Mammary epithelial cell (primary cell): ENCODE measurements at places on chromosomes 1 and 21.

DNA sequence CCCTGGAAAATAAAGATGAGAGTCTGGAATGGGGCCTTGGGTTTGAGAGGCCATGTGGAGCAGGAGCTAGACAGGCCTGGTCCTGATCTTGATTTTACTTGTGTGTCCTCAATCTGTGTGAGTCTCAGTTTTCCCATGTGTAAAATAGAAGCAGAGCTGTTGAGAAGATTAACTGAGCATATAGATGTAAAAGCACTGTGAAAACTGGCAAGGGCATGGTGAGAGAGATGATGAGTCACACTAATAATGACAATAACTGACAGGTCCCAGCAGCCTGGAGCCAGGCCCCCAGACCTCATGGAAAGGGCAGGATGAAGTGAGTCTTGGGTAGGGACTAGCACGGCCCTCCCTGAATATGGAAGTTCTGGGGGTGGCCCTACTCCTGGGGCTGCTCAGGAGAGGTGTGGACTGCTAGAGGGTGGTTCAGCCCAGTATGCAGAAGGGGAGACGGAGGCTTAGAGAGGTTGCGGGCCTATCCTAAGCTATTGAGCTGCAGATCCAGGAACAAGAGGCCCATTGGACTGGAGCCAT lies 2.8 kb upstream of the AHDC1 start:
- peak; percentile 23 for DNase-seq

DNA sequence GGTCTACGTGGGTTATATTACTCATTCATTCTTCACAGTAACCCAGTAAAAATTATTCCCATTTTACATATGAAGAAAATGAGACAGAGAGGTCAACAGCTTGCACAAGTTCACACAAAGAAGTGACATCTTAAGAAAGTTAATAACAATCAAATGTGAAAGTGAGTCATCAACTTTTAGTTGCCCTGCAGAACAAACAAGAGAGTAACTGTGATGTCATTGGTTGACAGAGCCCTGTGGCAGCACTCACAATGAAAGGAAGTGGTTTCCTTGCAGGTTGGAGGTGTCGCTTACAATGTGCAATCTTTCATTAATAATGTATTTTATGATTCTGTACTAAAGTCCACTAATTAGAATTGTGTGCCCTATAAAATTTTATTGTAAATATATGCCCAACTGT lies 369.6 kb downstream of the RYR2 start:
- peak; percentile 16 for DNase-seq

GRCh38 chr1:11918799-11919519 lies 7.3 kb downstream of the KIAA2013 start:
- DNase-seq = peak; percentile 70

DNA sequence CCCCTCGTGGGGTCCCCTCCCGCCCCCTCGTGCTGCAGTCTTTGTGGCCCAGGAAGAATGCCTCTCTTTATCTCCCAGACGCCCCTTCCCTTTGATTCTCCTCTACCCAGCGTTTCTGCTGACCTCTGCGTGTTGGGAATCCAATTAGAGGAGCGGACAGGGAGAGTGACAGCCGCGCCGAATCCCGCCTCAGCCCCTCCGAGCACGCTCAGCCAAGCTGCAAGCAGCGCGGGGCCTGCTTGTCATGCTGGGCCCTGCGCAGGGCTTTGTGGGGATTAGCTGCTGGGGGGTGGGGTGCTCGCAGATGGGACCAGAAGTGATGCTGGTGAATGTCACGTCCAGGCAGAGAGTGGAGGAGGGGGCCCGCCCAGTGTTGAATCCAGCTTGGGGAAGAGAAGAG lies 91.1 kb downstream of the EPHB2 start:
- DNase-seq = no peak

DNA sequence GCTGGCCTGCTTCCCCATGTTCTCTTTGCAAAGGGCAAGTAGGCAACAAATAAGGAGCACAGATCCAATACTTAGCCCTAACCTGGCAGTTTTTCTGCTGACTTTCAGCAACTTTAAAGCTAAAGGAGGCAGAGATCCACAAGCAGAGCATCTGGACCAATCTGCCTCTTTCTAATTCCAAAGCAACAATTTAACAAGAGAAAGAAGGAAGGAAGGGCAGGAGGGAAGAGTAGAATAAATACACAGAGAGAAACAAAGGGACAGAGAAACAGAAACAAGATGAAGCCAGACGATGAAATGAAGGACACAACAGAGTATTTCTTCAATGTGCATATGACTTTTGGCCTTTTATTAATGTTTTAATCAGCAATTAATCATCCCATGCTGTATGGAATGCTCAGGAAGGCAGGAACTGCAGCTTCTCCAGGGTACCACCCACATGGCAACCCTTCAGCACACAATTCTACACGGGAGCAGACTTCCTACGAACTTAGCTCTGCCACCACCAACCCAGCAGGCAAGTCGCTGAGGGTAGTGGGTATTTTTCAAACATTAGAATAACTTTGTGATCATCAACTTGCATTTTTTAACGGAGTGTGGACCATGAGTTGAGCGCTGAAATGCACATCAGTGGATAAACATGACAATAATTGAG lies 15.3 kb downstream of the CLCC1 start:
- peak; percentile 8 for DNase-seq

DNA sequence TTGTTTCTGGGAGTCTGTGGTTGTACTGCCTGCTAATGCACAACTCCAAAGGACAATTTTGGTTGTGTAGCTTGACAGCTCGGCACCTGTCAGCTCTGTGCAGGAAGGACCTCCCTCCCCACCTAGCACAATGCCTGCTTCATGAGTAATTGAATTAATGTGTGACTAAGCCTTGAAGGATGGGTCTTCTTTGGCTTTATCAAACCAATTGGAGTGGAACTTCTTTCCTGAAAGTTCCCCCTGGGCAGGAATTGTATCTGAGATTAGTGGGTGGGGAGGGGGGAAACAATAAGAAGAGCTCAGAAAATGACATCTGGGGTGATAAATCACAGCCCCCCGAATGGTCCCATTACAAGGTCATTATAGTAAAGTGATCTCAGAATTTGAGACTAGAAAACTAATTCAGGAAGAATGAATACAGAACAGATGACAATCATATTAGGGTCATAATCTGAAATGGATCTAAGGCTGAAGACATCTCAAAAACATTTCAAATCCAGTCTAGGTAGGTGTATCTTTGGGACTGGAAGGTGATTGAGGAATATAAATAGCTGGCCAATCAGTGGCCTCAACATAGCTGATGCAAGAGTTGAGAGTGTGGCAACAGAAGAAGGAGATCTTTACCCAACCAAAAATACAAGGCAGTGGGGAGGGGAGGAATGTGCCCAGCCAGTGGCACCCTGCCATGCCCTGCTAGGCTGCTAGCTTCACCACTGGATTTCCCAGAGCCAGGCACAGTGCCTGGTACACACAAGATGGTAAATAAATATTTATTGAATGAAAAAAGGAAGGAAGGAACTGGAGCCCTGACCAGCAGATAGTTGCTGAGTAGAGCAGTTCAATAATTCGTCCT lies 10.1 kb upstream of the SESN2 start:
- peak; percentile 84 for DNase-seq

GRCh38 chr1:63325279-63325985 lies 3.1 kb downstream of the FOXD3 start:
- no peak for DNase-seq

- DNase-seq = peak; percentile 26
Measured at GRCh38 chr1:91872000-91872399, 14.0 kb downstream of the TGFBR3 start.

- no peak for DNase-seq
Measured at GRCh38 chr1:29809446-29810120, 573.3 kb downstream of the PTPRU start.

- DNase-seq = no peak
Measured at GRCh38 chr1:108079440-108080025, 114.6 kb upstream of the VAV3 start.

DNA sequence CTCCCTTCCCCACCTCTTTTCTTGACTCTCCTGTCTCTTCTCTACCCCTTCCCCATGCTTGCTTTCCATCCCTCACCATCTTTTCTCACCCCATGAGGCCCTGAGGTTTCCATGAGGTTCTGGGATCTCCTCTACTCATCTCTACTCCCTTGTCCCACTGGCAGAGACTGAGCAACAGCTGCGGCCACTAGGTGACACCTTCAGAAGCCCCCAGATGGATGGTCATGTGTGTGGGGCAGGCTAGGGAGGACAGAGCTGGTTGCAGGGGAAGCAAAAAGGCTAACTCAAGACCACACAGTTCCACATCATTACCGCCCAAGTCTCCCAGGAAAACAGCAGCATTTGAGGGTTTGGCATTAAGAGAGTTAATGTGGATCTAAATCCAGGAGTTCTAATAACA lies 45.0 kb downstream of the LRRN2 start:
- DNase-seq = no peak

GRCh38 chr1:209567698-209568175 lies 15.8 kb upstream of the CAMK1G start:
- peak; percentile 91 for DNase-seq

DNA sequence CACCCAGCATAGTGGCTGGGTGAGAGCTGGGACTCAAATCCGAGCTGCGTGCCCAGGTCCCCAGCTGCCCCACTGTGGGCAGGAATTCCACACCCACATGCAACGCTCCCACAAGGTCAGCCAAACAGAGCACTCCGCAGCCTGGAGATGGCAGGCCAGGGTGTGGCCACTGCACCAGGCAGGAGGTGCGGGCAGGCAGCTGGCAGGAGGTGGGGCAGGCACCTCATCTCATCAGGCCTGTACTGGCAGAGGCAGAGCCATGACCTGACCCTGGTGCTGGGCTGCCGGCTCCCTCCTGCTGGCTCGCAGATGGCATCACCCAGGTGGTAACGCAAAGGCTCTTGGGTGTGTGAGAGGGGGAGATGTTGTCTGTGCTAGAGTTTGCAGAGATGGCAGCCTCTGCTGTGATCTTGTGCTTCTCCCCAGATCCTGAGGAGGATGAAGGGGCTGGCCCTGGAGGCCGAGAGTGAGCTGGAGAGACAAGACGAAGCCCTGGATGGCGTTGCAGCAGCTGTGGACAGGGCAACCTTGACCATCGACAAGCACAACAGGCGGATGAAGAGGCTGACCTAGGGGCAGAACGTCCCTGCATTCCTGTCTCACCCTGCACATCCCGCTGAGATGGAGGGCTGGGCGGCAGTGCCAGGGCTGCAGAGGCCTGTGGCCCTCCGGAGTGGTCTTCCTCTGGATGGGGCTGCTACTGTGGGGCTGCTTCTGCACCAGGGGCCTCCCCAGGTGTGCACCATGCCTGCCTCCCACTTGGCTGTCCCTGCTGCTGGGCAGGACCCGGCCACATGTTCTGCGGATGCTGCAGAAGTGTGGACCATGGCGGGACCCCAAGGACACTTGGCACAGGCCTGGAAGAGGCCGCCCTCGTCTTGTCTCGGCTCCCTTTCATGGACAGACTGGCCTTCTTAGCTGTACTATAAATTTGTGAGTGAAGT lies 35.1 kb upstream of the PRSS38 start:
- no peak for DNase-seq

DNA sequence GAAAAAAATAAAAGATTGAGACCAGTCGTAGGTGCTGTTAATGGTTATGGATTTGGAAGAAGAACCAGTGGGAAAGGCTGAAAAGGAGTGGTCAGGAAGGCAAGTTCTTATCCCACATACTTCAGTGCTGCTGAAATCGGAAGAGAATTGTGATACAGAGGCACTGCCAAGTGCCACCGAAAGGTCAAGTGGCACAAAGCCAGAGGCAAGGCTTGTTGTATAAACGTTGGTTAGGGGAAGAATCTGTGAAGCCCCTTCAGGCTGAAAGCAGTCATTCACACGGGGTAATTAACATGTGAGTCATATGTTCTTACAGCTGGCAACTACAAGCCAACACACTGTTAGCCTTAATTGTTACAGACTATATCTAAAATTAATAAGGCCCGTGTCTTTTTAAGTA lies 48.8 kb downstream of the ZBTB40 start:
- peak; percentile 67 for DNase-seq

DNA sequence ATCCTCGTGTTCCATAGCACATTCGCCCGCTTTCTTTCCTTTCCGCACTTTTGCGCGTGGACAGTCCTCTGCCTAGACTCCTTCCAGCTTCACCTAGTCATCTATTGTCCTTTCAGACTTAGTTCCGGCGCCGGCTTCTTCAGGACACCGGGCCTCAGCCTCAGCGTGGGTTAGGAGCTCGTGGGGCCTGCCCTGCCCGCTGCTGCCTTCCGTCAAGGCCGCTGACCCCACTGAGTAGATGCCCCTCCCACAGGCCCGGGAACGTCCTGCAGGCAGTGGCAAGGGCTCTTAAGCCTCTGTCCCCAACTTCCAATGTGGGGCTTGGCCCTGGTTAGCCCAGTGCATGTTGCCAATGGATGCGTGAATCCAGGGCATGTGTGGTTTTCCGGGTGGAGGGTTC lies 11.4 kb downstream of the DMRTB1 start:
- DNase-seq = no peak
